ENCODE measurements at places on chromosomes 12 and 14.

DNA sequence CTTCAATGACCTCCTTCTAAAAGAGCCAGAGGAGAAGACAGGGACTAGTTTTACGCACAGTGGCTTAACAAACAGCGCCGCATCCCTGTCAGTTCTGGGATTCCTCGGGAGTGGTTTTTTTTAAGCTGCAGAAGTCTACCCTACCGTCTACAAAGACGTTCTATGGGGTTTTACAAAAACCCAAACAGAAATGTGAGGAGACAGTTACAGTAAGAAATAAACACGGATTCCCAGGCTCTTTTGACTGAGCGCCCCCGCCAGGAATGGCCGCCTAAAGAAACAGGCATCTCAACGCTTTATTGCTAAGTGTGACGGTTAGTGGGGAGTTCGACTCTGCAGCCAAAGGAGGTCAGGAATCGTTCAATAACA lies 484 bp downstream of the ALKBH1 start:
- no peak for DNase-seq

- no peak for DNase-seq
Measured at GRCh38 chr12:52403561-52403960, 2.6 kb downstream of the KRT82 start.

- DNase-seq: no peak
Measured at GRCh38 chr14:22908601-22909000, 10.3 kb downstream of the RBM23 start.

DNA sequence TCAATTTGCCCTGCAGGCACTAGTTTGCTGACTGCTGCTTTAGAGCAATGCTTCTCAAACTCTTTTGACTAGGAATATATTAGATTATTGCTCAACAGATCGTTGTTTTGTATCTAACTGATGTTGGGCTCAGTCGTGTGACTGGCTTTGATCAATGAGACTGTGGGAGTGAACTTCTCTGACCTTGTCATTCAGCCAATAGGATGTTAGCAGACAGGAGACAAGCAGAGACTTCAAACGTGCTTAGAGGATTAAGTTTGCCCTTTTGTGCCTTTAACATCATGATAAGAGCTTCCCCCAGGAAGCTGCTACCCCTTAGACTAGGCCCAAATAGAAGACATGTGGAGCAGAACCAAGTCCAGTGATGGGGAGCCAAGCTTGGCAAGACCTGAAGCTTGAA lies 76.7 kb upstream of the ELK3 start:
- DNase-seq: no peak

DNA sequence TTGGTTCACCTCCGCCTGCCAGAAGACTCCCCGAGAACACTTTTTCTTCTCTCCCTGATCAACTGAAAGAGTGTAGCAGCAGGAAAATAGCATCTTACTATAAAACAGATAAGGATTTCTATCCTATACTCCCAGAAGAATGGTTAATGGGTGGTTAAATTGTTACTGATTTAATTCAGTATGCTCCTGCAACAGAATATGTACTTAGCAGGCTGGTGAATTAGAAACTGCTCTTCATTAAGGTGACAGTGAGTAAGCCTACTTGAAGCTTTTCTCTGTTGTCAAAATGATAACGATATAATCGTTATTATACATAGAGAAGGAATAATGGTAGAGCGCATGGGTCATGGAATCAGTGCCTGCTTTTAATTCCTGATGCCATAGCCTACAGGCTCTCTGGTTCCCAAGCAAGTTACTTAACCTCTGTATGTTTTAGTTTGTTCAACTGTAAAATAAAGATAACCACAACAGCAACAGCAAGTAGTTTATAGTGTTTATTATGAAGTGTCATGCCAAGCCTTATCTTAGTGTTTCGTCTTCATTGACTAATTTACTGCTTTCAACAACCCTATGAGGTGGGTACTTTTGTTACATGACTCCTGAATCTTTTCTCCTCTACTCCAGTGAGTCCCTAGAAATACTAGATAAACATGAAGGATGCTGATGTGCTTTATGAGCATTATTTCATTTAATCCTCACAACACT lies 392.6 kb downstream of the CCDC91 start:
- DNase-seq: no peak

DNA sequence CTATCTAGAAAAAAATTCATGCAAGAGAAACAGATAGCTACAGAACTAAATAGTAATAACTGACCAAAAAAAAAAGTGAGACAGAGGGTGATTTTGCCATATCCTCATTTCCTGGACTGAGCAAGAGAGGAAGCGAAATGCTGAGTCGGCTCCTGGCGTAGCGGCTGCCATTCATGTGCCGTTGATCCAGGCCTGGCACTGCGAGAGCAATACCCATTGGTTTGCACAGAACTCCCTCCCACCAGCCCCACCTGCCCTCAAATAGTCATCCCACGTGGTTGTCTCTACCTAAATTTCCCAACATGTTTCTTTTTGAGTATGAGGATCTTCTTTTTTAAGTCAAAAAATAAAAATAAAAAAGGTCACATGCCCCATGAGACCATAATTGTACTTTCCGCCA lies 9.4 kb upstream of the WNT5B start:
- DNase-seq: no peak

DNA sequence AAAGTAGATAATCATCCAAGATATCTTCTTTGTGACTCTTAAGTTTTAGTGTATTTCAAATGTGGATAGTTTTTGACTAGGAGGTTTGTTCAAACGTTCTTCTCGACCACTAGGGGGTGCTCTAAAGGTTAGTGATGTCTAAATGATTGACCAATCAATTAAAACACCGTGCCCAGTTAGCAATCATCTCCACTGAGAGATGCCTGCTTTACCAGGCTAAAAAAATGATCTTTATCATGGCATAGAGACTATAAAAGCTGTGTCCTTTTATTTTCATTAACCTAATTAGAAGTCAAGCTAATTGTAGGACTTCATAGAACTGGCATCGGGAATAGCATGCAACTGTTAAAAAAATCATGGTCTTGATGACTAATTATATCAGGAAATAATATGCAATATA lies 153.9 kb downstream of the PRKCH start:
- DNase-seq: no peak

GRCh38 chr12:57881475-57881874 lies 34.9 kb upstream of the CTDSP2 start:
- DNase-seq: no peak

- DNase-seq: no peak
Measured at GRCh38 chr12:40248585-40249297, 23.9 kb downstream of the LRRK2 start.

DNA sequence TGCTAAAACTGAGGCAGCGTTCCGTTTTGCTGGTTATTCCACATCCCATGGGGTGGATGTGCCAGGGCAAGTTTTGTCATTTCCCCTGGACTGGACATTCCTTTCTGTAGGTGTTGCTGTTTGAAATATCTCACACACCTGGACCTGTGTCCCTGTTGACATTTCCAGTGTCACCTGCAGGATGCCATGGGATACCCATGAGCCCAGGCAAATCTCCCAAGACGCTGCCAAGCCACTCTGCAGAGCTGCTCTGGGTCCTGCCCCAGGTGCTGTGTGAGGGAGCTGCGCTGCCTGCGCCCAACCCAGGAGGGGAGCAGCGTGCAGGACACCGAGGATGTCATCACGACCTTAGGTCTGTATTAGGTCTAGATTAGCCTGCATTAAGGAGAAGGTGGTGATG lies 5.2 kb upstream of the PACS2 start:
- DNase-seq: no peak

DNA sequence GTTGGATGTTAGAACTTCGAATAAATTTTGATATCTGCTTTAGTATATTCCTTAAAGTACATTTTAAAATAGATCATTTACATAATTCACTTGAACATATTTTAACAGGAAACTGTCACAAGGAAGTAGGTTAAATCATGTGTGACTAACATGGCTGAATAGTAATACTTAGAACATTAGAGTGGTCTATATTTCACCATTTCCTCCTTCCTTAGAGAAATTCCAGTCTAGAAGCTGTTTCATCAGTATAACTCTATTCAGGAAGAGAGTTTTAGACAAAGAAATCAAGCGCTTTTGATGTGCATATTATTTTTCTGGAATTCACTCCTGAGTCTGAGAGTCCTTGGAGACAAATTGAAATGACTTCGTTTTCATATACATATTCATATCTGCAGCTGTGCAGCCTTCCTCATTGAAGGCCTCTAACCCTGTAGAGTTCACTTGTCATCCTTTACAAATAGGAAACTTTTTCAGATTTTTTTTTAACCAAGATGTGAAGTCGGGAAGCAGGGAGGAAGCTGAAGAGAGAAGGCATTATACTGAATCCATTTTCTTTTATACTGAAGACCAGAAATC lies 28.4 kb downstream of the IRAK3 start:
- no peak for DNase-seq

DNA sequence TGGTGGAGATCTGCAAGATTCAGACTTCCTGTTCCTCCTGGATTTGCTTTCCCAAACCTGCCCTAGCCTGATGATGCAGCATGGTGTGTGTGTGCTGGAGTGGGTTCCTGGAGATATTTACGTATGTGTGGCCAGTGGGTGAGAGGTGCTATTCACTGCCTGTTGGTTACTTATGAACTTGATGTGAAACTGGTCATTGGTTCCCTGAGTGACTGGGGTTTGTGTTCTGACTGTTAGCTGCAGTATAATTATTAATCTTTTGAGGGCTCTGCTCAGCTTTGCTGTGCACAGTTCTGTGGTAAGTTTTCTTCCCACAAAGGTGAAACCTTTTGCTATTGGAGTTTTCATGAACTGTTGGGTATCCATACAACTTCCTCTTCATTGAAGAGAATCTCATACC lies 541.8 kb upstream of the FBXO33 start:
- DNase-seq: no peak

DNA sequence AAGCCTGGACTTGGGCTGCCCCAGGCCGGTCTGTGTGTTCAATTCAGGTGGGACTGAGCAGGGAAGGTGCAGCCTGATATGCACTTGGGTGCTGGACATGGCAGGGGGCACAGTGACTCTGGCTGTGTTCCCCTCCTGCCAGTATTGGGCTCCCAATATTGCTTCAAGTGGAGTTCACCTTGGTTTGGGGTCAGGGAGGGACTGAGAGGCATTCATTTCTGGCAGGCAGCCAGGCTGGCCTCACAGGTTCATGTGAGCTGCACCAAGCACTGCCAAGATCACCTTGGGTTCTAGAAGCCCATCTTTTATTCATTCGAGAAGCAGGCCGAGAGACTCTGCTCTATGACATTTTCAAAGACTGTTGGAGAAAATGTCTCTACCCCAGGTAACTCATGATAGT lies 245.0 kb downstream of the CHST11 start:
- DNase-seq: no peak

- no peak for DNase-seq
Measured at GRCh38 chr12:14260011-14260993, 105.2 kb upstream of the ATF7IP start.

DNA sequence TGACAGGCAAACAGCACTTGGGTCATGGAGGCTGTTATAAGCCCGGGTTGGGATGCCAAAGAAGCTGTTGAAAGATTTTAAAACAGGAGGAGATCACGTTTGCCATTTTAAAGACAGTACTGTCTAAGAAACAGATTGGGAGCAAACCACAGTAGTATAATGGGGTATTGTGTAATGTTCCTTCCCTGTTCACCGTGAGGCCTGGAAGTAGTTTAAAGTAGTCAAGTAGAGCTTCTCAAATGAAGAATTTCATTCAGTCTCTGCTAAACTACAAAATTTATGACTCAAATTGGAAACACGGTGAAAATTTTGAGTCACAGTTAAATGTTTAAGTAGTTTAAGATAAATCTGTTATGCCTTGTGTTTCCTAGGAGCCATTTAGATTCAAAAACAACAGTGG lies 35.8 kb downstream of the ATP2A2 start:
- DNase-seq: no peak

- no peak for DNase-seq
Measured at GRCh38 chr14:33972583-33973081, 21.8 kb upstream of the EGLN3 start.

DNA sequence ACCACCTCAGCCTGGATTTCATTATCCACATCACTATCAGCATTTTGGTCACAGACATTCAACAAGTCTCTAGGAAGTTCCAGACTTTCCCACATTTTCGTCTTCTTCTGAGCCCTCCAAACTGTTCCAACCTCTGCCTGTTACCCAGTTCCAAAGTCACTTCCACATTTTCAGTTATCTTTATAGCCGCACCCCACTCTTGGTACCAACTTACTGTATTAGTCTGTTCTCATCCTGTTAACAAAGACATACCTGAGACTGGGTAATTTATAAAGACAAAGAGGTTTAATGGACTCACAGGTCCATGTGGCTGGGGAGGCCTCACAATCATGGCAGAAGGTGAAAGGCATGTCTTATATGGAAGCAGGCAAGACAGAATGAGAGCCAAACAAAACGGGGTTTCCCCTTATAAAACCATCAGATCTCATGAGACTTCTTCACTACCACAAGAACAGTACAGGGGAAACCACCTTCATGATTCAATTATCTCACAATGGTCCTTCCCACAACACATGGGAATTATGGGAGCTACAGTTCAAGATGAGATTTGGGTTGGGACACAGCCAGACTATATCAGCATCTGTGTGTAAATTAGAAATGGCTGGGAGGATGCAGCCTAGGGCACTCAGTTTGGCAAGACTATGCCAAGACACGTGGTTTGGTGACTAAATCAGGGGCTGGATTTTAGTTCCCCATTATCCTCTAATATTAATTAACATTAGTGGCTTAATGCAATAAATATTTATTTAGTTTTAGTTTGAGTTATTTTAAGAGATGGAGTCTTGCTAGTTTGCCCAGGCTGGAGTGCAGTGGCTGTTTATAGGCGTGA lies 16.2 kb upstream of the FUT8 start:
- no peak for DNase-seq

DNA sequence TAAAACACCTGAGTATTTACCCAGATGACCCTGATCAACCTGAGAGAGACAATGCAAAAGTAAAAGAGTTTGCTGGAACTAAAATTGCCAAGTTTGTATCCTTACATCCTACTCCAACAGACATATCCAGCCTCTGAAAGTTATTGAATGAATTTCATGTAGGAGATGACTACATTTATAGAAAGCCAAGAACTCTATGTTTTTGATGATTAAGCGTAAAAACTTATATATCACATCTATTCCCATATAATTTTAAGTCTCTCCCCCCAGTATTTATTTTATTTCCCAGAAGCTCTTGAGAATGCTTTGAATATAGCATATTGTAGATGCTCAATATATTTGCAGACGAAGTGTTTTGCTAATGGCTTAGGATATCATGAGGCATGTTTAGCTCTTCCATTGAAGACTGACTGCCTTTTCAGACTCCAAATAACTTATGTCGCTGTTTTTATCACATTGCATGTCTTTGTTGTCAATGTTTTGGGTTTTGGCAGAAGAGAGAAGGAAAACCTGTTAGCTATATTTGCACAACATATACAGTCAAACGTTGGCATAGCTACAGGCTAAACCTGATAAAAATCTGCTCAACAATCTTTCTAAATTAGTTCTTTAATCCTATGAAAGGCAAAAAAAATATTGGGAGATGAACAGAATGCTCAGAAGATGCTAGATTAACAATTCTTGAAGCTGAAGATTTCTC lies 213.6 kb downstream of the DIO2 start:
- no peak for DNase-seq

GRCh38 chr12:89370850-89371249 lies 18.5 kb upstream of the DUSP6 start:
- no peak for DNase-seq

Data from stimulated activated CD8-positive, alpha-beta memory T cell treated with anti-CD3 and anti-CD28 coated beads, Interleukin-15, amount 100 ng/mL, for 48 hours (primary cell).